ENCODE measurements at places on chromosomes 2 and 18.

- DNase-seq, result peak; percentile 51
Observed at GRCh38 chr2:171086352-171087290, 74.1 kb downstream of the TLK1 start.

- no peak for DNase-seq
Observed at GRCh38 chr2:75539955-75540716, 20.6 kb downstream of the EVA1A start.

DNA sequence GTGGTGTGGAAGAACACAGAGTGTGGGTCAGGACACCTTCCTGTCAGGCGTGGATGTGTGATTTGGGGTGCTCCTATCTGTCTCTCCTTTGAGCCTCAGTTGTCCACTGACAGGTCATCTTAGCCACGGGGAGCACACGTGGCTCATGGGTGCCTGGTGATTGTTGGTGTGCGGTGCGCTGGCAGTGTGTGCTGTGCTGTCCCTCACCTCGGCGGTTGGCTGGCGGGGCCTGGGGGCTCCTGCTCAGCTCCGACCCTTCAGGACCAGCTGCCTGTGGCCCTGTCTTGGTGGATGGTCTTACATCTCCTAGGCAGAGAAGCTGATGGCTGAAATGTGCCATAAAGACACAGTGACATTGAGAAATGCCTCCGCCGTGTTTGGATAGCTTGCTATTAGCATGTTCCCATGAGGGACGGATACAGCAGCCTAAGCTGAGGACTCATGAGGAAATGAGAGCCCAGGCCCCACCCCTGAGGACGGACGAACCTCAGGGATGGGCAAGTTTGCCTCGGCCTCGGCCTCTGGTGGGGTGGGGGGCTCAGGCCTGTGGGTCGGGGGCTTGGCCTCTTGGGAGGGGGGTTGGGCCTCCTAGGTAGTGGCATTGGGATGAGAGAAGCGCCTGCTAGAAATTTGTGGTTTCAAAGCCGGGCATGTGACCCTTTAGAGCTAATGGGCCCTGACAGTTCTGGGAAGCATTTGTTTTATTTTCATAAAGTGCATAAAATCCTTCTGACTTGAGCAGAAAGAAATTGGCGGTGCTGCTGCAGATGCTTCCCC, 20.3 kb upstream of the ASB1 start:
- no peak for DNase-seq

GRCh38 chr2:48461721-48462120, 68.2 kb upstream of the STON1 start:
- no peak for DNase-seq

- peak; percentile 60 for DNase-seq
Observed at GRCh38 chr18:11040823-11041656, 108.3 kb downstream of the PIEZO2 start.

GRCh38 chr2:231877533-231878456, 48.4 kb downstream of the NPPC start:
- peak; percentile 52 for DNase-seq

DNA sequence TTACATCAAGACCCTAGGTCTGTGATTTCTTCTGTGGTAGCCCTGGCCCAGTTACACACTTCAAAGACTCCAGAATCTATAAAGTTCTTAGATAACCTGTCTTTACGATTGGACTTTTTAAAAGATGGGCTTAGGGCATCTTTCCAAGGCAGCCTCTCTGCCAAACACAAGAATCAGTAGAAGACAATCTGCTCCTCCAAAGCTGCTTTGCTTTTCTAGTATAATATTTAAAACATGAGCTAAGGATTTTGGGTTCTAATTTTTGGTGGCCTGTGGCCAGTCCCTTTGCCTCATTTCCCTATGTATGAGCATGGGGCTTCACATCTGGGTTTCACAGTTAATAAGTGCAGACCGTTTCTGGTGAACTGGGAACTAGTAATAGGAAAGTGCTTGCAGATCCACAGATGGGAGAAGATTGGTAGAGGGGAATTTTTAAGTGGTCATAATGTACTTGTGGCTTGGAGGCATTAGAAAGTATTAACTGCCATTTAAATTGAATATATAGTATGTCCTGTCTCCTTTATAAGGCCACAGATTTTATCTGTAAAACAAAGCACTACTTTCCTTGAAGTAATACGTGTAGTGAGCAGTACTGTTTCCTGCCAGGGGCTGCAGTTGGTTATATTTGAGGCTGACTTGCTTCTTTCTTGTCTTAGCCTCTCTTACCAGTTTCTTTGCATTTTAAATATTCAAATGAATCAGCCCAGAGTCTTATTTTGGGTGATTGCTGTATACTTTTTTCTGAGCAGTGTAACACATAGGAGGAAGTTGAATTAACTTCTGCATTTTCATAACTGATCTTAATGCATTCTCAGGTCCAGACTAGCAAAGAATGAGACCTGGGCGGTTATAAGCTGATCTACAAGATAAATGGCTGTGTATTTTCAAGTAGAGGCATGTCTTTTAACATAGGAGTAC, 1.5 kb downstream of the ARPC2 start:
- DNase-seq, result no peak

DNA sequence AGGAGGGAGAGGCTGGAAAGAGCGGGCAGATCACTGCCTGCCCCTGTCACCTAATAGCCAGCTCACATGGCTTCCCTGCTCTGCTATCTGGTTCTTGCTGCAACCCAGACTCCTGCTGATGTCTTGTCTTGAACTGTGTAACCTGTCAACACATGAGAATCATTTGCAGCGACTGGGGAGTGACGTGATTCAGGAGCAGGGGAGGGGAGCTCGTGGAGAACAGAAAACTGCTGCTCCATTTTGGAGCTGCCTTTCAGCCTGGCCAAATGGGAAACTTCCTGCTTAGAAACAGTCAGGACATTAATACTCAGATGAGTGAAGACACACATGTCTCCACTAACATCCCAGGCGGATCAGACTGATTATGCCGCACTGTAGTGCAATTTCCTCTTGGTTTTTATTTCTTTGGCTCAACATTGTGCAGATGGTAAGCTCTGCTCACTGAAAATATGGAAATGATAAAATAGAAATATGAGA, 38.1 kb downstream of the RPL37A start:
- peak; percentile 39 for DNase-seq

GRCh38 chr2:73939419-73939818, 12.7 kb downstream of the DGUOK start:
- peak; percentile 12 for DNase-seq

GRCh38 chr2:208040199-208041171, 15.2 kb upstream of the PLEKHM3 start:
- DNase-seq, result peak; percentile 73

- no peak for DNase-seq
Observed at GRCh38 chr18:42113529-42114191, 158.6 kb downstream of the PIK3C3 start.

GRCh38 chr2:46978723-46979122, 63.1 kb upstream of the MCFD2 start:
- DNase-seq, result no peak

- DNase-seq, result no peak
Observed at GRCh38 chr18:7049951-7050350, 67.6 kb downstream of the LAMA1 start.

DNA sequence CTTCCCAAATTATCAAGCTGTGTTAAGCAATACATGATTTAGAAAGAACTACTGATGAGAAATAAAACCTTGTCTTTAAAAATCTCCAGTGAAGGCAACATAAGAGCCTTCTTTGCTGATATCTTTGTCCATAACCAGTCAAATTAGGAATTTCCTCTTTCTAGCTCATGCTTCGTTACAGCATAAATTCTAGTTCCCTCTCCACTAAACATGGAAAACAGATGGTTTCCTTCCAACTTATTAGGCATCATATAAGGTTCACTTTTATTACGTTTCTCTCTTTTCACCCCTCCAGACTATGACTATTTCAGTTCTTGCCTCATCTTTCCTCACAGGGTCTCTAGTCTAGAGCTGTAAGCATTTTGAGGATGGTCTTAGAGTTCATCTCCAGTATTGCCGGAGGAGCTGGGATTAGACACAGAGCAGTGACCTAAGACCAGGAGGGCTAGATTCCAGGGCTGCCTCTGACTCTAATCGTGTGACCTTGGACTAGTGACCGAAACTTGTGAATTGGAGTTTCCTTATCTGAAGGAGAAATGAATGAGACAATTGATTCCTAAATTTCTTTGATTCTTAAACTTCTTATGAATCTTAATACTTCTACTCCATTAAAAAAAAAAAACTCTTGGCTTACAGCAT, 195.5 kb upstream of the APCDD1 start:
- DNase-seq, result no peak

DNA sequence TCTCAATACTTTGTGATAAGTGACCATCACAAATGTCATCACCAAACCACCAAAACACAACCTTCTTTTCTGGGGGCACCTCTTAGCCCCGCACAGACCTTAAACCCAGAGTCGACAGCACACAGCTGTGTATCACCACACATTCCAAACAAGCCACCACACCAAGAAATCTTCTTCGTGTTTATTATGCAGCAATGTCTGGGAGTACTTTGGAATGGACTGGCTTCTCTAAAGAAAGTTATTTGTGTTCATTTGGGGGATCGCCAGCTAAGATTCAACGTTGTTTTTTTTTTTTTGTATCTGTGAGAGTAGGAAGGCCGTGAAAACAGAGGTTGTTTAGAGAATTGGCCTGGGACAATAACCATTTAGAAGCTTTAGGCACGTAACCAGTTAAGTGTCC, 1.1 kb upstream of the MTA3 start:
- DNase-seq, result no peak

DNA sequence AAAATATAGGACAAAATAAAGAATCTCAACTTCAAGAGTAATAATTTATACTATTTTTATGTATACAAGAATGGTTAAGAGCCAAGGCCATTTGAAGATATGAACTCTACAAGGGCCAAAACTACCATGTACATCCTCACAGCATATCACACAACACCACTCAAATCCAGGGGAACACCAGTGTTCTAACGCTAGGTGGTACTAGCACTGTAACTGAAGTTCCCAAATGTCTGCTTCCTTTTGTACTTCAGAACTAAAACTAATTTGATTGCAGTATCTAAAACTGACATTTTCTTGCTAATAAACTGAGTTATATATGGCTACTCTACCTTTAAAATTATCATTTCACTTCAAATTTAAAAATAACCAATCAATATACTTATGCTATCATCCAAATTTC, 47.0 kb downstream of the REV1 start:
- DNase-seq, result no peak

GRCh38 chr18:5424903-5425664, 118.7 kb downstream of the EPB41L3 start:
- DNase-seq, result no peak

DNA sequence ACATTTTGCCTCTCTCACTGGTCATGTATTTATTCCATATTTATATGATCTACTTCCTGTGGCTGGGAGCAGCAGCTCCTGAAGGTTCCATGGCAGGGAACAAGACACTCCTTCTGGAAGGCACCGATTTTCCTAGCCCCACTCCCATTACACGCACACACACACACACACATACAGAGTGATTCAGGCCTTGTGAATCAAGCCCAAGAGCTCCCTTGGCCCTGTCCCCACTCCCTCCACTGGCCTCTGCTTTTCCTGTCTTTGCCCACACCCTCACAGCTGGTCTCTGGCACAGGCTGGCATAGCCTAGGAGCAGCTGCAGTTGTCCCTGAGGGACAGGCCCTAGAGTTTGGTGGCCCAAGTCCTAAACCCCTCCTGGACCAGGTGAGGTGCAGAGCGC, 201.7 kb downstream of the NAPG start:
- no peak for DNase-seq
